H7 (cell line): ENCODE measurements at places on chromosomes 5 and 9.

GRCh38 chr5:78467752-78468357 lies 107.4 kb downstream of the SCAMP1 start:
- DNase-seq: peak; percentile 24

- peak; percentile 60 for DNase-seq
Measured at GRCh38 chr5:132228241-132229035, 785 bp upstream of the P4HA2 start.

GRCh38 chr5:138784590-138784989 lies 31.4 kb downstream of the CTNNA1 start:
- no peak for DNase-seq

GRCh38 chr5:150175536-150175935 lies 9.0 kb downstream of the CDX1 start:
- DNase-seq: peak; percentile 94

GRCh38 chr9:137382444-137383080 lies 40.4 kb downstream of the EXD3 start:
- peak; percentile 78 for DNase-seq

DNA sequence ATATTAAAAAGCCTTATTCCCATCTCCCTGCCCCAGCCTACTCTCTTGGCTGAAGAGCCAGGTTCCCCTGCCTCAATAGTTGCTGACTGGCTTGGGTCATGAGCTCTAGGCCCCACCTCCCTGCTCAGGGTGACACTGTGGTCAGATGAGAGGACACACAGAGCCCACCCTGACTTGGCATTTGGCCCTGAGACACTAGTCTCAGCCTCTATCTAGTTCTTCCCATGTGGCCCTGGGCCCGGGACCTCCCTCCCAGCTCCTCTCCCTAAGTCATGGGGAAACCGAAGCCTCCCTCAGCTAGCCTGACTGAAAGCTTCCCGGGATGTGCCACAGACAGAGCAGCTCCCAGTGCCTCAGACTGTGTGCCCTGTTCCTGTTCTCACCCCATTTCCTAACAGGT lies 5.8 kb upstream of the MYOZ3 start:
- no peak for DNase-seq

- DNase-seq: peak; percentile 17
Measured at GRCh38 chr5:78985725-78986223, 664 bp upstream of the ARSB start.

DNA sequence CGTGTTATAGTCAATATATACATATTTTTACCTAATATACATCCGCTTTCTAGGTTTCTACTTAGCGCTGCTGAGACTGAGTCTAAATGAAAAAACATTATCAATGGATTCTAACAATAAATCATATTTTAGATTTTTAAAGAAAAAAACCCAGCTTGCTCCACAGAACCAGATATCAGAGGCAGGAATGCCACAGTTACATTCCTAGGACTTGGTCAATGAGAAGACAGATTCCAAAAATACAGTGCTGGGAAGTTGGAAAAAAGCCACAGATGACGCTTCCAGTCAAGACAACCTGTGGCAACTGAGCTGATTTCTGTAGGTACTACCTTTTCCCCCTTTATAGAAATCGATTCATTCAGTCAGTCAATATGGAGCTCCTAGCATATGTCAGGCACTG lies 577 bp upstream of the CCDC112 start:
- no peak for DNase-seq

- no peak for DNase-seq
Measured at GRCh38 chr9:68894502-68894901, 119.4 kb downstream of the PRKACG start.

DNA sequence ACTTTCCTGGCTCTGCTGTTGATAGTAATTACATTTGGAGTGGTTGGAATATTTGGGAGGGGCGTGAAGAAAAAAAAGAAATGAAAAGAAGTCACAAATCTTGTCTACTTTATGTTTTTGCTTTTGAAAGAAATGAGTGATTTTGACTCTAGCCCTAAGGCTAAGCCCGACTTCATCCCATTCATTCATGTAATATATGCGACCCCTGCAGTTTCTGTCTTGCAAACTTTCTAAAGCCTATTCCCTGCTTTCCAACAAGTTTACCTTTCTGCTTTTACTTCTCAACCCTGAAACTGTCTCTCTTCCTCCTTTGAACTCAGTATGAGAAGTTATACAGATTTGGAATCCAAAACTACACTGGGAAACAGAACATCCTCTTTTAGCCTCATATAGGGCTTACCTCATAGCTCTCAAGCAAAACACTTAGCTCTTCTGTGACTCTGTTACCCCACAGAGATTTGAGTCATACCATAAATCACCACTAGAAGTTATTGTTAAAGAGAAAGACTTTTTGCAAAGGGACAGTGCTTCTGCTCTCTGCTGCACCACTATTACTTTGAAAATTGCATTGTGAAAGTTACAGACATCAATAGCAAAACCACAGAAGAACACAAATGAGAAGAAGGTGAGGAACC lies 1.6 kb downstream of the CFAP95 start:
- DNase-seq: no peak

DNA sequence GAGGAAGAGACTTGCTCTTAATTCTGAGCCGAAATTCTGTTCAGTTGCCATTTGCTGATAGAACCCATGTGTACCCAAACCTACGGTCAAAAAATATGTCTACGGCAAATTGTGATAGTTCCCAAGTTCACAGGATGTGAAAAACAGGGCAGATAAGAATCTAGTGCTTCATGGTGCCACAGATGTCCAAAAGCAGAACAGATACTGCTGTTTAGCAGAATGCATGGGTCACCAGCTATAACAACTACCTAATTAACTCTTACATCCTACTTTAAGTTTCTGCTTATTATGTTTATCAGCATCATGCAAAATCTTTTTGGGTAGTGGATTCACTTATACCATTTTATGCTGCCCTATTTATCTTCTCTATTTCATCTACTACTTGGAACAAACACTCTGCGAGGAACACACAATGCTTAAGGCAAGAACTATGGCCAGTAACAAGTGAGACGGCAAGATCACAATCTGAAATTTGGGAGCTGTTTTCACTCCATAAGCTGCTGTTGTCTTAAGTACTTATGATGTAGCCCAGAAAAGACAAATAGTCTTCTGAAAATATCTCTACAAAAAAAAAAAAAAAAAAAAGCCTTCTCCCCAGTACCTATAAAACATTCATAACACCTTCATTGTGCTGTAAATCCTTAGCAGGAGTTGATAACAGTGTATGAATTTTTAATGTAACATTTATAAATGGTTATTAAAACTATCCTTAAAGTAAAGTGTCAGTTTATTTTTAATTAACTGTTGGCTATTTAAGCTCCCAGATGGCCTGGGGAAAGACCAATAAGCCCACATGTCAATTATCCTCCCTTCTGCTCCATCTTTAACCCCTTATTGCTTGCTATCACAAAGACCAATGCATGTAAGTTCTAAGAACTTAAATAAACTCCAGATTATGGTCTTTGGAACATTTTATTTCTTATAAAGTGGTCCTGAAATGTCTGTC lies 232.3 kb downstream of the TLR4 start:
- DNase-seq: no peak

GRCh38 chr5:150313921-150314716 lies 11.4 kb upstream of the ARSI start:
- DNase-seq: no peak

DNA sequence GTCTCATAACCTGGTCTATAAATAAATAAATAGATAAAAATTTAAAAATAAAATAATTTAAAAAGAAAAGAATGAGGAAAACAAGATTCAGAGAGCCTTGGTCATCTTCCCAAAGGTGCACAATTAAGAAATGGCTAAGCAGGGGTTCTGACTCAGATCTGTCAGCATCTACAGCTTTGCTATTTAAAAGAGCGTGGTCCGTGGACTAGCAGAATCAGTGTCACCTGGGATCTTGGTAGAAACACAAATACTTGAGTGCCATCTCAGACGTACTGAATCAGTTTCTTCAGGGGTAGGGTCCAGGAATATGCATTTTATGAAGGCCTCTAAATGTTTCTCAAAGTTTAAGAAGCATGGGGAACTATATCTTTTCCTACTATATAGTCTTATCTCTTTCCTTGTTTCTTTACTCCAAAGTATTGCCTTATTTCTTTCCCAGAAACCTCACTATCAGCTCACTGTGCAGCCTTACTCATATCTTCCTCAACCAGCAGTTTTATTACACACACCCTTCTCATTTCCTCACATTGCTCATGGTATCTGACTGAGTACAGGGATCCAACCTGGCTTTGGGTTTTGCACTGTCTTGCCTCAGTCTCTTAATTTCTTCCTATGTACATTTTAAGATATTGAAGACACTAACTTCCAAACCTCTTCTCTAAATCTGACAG lies 58.6 kb downstream of the TMC1 start:
- no peak for DNase-seq

DNA sequence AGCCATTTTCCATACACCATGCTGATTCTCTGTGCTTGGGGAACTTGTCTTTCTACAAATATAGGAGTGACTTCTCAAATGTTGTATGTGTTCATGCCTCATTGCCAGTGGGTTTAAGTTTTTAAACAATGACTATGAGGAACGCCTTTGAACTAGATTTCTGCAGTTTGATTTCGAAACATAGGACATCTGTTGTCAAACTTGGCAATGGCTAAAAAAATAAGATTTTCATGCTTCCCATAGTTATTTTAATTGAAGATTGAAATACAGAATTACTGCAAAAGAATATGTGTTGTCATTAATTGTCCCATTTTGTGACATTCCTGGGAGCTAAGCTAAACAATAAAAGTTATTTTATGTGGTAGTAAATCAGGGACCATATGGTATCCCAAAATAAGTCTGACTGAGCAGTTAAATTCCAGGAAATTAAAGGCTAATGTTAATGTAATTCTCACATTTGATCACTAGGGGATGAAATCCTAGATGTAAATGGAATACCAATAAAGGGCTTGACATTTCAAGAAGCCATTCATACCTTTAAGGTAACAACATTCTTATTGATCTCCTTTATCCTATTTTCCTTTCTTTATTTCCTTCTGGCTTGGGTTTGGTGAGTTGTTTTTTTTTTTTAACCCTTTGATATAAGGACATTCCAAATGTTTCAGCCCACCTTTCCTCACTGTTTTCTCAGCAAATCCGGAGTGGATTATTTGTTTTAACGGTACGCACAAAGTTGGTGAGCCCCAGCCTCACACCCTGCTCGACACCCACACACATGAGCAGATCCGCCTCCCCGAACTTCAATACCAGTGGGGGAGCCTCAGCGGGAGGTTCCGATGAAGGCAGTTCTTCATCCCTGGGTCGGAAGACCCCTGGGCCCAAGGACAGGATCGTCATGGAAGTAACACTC lies 116.7 kb downstream of the GOLPH3 start:
- DNase-seq: no peak

- no peak for DNase-seq
Measured at GRCh38 chr9:124652615-124653393, 118.3 kb downstream of the NR6A1 start.

GRCh38 chr5:64678374-64678773 lies 11.9 kb upstream of the SHISAL2B start:
- DNase-seq: no peak

GRCh38 chr9:124220946-124221451 lies 36.8 kb upstream of the NEK6 start:
- DNase-seq: peak; percentile 59

DNA sequence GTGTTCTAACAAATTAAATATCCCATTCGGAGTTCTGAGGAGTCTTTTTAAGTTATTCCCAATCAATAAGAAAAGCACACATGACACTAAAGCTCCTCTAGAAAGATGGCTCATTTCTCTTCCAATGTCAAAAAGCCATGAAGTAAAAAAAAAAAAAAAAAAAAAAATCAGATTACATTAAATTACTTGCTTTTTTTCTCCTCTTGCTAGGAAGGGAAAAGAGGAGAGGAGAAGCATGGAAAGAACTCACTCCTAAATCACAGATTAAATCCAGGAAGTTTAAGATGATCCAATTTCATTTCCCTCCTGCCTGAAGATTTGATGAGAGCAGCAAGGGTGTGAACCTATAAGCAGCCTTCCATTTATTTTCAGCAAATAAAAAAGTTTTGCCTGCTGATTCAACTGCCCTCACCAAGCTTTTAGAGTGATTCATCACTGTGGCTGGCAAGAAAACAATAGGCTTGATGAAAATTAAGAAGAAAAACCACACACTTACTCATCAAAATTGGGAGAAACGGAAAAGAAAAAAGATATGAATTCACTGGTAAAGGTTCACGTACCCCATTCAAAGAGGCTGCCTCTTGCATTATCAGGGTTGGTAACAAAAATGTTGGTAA lies 19.7 kb downstream of the MYO10 start:
- no peak for DNase-seq

GRCh38 chr5:96709152-96709821 lies 47.1 kb downstream of the CAST start:
- DNase-seq: no peak

DNA sequence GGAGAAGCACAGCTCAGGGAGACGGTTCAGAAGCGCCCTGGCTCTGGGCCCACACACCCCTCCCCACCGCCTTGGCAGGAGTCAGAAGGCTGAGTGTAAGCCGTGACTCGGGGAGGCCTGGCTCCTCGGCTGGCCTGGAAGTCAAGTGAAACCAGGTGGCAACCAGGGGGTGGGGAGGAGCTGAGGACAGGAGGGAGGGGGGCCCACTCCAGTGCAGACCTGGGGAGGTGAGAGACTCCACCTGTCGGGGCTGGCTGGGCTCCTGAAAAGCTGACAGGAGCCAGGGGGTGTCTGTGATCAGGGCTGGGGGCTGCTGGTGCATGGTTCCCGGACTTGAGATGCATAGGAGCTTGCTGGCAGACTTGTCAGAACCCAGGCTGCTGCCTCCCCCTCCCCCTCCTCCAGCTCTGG lies 150.2 kb upstream of the PHYKPL start:
- DNase-seq: peak; percentile 78

DNA sequence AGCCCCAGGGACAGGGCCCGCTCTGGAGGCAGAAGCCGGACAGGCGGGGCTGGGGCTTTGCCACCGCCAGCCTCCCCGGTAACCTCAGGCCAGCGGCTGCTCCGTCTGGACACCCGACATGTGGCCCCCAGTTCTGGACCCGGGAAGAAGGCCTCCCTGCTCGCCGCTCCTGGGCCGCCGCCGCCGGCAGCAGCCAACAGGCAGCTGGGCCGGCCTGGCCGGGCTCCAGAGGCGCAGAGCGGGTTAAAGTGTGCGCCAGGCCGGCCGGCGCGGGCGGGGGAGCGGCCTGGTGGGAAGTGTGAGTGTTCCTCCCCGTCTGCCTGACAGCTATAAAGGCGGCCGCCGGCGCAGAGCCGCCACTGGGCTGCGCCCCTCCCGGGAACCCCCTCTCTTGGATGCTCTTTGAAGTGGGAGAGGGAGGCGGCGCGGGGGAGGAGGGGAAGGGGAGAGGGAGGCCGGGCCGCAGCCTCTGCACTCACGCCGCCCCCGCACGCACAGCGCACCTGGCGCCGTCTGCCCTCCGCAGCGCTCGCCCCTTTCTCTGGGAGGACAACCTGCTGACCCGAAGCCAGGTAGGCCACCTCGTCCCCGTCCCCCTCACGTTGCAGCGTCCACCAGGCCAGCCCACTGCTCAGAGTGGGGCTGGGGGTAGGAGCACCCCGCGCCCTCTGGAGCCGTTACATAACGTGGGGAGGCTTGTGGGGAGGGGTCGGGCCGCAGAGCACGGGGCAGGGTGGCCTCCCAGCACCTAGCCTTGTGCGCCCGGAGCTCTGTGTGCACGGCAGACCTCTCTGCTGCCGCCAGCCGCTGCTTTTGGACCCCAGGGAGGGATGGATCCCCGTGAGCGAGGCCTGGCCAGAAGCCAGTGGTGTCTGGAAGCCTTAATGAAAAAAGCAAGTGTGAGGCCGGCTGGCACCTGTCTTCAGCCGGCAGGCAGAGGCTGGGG lies at the start of gene ADAMTSL2:
Gene ADAMTSL2 (plus strand): TSS at position 359 of the 946 bp plus-strand sequence. CDS start 2,009 bp downstream, outside the sequence.
- peak; percentile 92 for DNase-seq
